ENCODE measurements at places on chromosomes 11 and 22.

- no peak for DNase-seq
These were observed 15.5 kb upstream of the BMAL1 start for GRCh38 chr11:13262096-13262495.

DNA sequence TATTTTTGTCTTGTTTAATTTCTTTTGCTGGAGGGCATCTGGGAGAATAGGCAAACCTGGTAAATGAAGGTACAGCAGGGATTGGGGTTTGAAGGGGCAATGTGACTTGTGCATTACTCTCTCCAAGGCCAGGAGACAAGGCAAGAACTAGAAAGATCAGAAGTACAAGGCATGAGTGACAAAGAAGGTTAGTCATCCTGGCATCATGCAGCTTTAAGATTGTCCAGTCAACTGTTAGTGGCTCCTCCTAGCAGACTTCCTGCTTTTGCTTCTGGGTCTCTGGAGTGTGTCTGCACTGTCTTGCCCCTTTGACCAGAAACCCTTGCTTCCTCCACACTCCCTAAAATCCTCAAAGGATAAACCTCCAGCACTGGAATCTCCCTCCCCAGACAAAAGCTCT is 27.2 kb upstream of the GLYATL1 start:
- DNase-seq, result peak; percentile 15

DNA sequence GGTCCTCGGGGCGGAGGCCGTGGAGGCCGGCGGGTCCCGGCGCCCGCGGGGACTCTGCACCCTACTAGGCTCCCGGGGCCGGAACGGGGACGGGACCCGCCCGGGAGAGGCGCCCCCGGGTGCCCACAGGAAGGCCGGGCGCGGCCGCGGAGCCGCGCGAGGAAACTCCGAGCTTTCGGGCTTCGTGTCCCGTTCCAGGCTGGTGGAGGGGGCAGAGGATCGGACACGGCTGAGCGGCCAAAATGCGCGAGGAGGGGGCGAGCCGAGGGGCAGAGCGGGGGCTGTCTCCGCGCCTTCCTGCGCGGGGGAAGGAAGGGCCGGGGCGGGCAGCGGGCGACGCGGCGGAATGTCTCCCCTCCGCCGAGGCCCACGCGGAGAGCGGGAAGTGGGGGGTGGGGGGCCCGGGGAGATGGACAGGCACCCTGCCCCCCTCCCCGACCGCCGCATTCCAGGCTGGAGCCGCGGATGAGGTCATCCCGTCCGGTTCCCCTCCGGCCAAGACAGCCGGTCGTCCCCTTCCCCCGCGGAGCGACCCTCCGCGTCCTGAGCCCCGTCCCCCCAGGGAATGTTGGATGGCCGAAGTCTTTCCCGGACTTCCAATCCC is 430 bp downstream of the CDC42EP1 start:
- DNase-seq, result peak; percentile 77

DNA sequence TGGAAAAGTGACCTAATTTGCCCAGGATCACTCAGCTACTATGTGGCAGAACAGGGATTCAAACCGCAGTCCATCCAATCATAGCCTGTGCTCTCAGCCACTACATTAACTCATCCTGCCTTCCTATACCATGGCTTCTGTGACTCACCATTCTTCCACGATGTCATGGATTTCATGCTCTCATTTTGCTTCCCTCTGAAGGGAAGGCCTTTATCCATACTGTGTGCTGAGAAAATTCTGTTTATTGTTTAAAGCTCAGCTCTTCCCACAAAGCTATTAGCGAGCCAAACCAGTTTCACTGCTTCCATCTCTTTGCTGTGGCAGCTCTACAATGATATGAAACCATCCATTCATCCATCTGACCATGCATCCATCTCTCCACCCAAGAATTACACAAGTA is 289.9 kb downstream of the TENM4 start:
- no peak for DNase-seq

- no peak for DNase-seq
These were observed 49.2 kb upstream of the OR4B1 start for GRCh38 chr11:48167380-48167779.

- DNase-seq, result no peak
These were observed 158.8 kb upstream of the PGR start for GRCh38 chr11:101288392-101288791.

- DNase-seq, result no peak
These were observed 3.2 kb downstream of the CD6 start for GRCh38 chr11:60974726-60975125.

DNA sequence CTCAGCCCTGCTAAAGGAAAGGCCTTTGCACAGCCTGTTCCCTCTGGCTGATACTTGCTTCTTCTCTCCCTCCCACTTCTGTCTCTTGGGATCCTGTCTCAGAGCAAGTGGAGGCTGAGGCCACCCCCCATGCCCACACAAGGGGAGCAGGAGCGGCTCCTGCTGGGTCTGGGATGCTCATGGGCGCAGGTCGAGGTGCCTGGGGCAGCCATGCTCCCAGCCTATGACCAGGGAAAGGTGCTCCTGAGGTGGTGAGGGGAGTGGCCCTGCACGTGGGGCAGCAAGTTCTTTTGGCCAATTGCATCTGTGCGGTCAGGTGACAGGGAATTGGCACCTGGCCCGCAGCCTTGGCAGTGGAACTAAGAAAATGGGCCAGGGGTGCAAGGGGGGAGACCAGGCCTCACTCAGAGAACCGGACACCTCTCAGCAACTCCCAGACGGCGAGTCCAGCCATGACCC is 1.5 kb downstream of the MAPK11 start:
- DNase-seq, result no peak

DNA sequence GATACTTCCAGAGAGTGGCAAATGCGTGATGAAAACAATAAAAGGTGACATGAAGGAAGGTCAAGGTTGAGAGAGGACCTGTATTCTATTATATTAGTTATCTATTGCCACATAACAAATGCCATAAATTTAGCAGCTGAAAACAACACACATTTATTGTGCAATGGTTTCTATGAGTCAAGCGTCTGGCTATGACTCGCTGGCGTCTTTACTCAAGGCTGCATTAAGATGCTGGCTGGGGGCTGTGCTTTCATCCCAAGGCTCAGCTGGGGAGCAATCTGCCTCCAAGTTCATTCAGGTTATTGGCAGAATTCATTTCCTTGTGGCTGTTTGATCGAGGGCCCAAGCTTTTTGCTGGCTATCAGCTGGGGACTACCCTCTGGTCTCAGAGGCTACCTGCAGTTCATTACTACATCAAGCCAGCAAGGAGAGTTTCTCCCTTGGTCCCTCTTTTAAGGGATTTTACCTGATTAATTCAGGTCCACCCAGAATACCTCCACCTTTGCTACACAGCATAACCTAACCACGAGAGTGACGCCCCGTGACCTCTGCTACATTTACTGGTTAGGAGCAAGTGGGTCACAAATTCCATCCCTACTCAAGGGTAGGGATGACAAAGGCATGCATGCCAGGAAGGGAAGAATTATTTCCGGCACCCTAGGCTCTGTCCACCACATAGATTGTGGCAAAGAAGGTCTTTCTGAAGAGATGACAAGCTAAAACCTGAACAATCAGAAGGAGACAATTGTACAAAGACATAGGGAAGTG is 549.1 kb downstream of the MN1 start:
- peak; percentile 60 for DNase-seq

DNA sequence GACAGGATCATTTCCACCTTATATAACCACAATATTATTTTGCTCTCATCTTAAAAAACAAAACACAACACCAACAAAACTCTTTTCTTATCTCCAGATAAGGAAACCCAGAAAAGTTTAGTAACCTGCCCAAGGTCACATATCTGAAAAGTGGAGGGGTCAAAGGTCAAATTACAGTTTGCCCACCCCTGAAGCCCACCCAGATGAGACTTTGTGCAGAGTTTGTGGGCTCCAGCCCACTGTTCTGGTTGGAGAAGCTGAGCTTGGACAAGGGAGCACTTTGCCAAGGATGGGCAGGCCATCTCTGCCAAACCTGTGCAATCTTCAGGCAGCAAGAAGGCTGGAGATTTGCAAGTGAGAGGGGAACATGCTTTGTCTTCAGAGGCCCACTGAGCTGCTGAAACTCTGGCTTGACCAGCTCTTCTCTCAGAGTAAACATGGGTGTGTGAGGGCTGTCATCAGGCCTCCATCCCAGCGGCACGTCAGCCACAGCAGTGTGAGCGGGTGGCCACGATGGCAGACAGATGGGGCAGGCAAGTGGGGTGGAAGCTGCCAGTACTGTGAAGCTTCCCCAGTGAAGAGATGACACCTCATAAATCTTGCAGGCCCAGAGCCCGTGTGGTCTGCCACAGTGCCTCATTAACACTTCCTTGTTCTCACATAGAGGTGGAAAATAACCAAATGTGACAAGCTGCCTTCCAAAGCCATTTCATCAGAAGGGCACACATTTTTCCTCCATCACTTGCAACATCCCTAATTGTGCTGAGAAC is 111.8 kb downstream of the CCDC81 start:
- DNase-seq, result no peak

DNA sequence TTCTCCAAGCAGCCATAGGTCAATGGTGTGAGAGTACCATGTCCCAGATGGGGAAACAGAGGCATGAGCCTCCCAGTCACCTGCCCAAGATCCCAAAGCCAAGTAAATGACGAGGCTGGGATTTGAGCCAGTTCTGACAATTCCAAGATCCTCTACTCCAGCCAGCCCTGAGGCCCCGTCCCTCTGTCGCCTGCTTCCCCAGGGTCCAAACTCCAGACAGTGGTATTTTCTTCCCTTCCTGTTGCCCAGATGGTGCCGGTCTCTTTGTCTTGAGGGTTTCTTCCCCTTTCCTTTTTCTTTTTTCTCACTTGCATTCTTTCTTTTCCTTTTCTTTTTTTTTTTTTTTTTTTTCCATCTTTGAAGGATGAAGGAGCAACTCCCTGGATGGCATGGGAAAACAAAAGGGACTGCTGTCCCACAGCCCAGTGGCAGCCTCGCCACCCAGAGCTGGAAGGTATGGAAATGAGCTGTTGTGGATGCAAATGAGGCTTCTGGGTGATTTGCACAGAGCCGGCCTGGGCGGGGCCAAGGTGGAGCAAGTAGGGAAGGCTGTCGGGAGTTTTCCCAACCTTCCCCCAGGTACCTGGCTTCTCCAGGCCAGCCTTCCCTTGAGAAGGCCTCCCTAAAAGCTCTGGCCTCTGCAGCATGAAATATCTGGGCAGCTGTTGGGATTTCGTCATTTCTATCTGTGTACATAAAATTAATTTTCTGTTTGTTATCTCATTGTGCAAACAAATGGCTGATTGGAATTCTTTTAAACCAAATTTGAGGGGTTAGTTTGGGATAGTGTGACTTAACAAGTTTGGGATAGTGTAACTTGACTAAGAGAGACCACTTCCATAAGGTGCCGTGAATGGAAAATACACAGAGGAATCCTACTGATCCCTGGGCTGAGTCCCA is 146.8 kb downstream of the MN1 start:
- no peak for DNase-seq

DNA sequence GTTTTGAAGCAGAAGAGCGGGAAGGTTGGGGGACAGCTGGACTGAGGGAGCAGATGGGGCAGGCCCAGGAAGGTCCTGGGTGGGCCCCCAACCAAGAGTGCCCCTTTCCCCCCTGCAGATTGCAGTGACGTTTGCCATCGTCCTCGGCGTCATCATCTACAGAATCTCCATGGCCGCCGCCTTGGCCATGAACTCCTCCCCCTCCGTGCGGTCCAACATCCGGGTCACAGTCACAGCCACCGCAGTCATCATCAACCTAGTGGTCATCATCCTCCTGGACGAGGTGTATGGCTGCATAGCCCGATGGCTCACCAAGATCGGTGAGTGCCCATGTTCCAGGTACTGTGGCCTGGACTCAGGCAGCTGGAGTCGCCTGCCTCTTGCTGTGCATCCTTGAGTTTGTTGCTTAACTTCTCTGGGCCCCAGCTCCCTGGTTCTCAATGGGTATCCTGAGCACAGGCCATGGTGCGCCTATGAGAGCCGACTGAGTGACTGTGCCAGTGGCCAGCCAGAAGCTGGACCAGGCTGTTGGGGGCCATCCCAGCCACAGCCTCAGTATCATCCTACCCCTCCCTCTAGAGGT is 42.0 kb upstream of the FADD start:
- no peak for DNase-seq

- peak; percentile 47 for DNase-seq
These were observed 869 bp downstream of the ZC3H7B start for GRCh38 chr22:41302021-41302767.

- DNase-seq, result no peak
These were observed 374.7 kb upstream of the LARGE1 start for GRCh38 chr22:34294986-34295385.

DNA sequence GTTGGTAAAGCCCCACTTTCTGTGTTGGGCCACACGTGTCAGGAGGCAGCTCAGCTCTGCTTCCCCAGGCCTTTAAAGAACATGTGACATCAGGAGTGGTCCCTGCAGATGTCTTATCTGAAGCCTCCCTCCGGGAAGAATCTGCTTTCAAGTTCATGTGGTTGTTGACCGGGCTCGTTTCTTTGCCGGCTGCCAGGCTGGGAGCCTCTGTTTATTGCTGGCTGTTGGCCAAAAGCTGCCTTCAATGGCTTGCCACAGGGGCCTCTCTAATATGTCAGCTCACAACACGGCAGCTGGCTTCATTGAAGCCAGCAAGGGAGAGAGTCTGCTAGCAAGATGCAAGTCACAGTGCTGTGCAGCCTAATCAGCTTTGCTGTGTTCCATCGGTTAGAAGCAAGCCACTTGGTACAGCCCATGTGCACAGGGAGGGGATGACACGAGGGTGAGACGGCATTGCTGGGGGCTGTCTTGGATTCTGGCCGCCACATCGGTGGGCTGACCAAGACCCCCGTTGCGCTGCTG is 14.6 kb downstream of the MRGPRF start:
- no peak for DNase-seq

- no peak for DNase-seq
These were observed 12.2 kb upstream of the AP1B1 start for GRCh38 chr22:29400576-29400975.

DNA sequence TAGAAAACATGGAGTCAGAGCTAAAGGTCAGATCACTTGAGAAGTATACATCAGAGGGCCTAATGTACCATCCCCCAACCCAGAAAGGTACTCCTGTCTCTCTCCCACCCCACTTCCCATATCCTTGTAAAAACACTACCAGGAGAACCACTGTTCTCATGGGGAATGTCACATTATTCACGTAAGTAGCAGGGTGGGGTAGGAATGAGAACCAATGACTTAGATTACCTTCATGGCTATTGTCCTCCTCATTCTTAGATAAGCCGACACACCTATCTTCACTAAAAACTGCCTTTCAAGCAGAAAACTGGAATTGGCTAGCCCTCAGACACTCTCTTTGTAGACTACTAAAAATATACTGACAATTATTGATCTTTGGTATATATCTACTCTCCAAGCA is 63.6 kb downstream of the CEP57 start:
- DNase-seq, result no peak

- DNase-seq, result no peak
These were observed at the start of gene OR5A2 for GRCh38 chr11:59426361-59427067. TSS of gene OR5A2 (minus strand) at chr11:59426413. CDS start at chr11:59422953, 3,460 bp downstream.

DNA sequence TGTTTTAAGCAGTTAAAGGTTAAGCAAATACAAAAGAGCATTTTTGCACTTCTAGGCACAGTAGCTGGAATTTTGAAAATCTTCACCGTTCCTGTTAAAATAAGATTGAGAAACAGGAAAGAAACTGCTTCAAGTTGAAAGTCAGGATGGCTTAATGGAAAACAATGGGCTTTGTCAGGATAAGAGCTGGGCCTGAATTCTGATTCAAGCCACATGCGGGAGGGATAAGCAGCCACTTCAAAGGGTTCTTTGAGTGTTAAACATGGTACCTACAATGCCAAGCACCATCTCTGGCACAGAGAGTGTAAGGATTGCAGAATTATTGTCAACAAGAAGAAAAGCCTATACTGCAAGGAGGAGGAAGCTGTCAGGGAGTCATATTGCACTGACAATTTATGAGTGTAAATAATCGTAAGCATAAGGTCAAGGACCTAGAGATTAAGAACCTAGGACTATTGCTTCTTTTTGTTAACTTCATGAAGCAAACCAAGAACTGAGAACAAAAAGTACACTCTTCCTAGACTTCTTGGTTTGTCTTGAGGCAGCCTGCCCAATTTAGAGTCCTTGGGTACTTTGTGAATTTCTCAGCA is 32.5 kb downstream of the MPPED2 start:
- DNase-seq, result no peak

Data from AG08396 (cell line).